H9 (cell line): ENCODE measurements at places on chromosomes 4 and X. TPM values are rescaled to one million over a fixed set of nuclear protein-coding genes. Genes with fewer than 3 reads are reported as not detected.

DNA sequence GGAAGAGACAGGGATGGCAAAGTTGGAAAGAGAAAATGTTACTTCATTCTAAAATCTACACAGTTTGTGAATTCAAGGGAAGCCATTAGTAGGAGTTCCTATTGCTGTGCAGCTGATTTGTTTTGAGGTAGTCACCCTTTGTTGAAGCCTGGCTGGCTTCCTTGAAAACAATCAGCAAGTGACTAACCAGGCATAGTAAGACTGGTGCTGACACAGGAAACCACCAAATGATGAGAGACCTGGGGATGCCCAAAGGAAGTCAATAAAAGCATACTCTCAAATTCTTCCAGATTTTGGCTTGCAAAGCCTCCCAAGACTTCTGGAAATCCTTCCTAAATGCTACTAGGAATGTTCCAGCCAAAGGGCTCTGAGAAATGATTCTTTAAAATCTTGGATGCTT, 23.9 kb upstream of the PRDM8 start:
- DNase-seq = no peak
- no peak overlapping the region for H3K27ac ChIP-seq
- no peaks in the 10 kb centered on the region for H3K36me3 ChIP-seq
- H3K27me3 ChIP-seq = peaks cover 2% of the 10 kb centered on the region; the same call in 1 of the 2 replicates

- no peak for DNase-seq
- no peaks in the 10 kb centered on the region for H3K36me3 ChIP-seq
- H3K4me3 ChIP-seq = no peak overlapping the region
- no peaks in the 10 kb centered on the region for H3K4me1 ChIP-seq
Observed at GRCh38 chrX:32455704-32456103, 755.6 kb downstream of the DMD start.

GRCh38 chrX:135275973-135276372, 24.1 kb downstream of the ETDA start:
- H3K4me3 ChIP-seq = no peak overlapping the region
- H3K4me1 ChIP-seq = no peaks in the 10 kb centered on the region
- H3K27ac ChIP-seq = no peak overlapping the region
- H3K36me3 ChIP-seq = peaks cover 11% of the 10 kb centered on the region
- H3K27me3 ChIP-seq = no peaks in the 10 kb centered on the region

GRCh38 chr4:4585012-4585670, 43.3 kb upstream of the STX18 start:
- H3K4me1 ChIP-seq = no peaks in the 10 kb centered on the region; the same call in 1 of the 2 replicates
- H3K27me3 ChIP-seq = no peaks in the 10 kb centered on the region
- H3K27ac ChIP-seq = no peak overlapping the region
- no peak overlapping the region for H3K4me3 ChIP-seq

- no peaks in the 10 kb centered on the region for H3K27me3 ChIP-seq
- no peak for DNase-seq
- H3K36me3 ChIP-seq = no peaks in the 10 kb centered on the region
- H3K27ac ChIP-seq = no peak overlapping the region
Observed at GRCh38 chr4:130074096-130074495, 978.1 kb downstream of the C4orf33 start.

DNA sequence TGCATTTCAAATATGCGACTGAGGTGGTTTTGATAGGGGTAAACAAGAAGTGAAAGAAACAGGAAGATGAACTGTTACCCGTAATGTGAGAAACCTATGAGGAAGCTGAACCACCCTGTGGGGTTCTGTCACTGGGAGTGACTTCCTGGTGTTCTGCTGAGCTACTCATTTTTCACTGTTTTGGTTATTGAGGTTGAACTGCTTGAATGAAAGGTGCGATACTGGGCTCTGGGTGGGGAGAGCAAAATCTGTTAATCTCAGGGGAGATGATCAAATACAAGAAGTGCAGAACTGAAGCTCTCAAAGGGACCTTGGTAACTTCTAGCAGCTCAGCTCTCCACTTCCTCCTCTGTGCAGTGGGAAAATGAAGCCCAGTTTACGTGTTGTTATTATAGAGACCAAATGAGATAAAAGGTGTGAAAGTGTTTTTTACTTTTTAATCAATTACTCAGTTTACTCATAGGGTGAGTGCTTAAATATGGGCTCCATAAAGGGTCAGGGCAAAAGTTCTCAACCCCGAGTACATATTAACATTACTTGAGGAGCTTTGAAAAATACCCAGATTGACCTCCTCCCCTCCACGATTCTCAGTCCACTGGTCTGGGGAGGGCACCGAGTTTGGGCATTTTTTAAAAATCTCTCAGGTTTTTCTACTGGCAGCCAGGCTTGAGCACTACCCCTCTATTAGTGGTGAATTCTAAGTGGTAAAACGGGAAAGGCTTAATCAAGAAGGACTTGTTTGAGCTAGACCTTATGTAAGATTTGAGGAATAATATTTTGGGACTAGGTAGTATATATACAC, 66.7 kb downstream of the COQ2 start:
- no peak for DNase-seq
- no peak overlapping the region for H3K4me3 ChIP-seq
- H3K27me3 ChIP-seq = no peaks in the 10 kb centered on the region
- H3K27ac ChIP-seq = no peak overlapping the region
- H3K36me3 ChIP-seq = no peaks in the 10 kb centered on the region
- H3K4me1 ChIP-seq = no peaks in the 10 kb centered on the region

- no peak overlapping the region for H3K27ac ChIP-seq
- H3K4me3 ChIP-seq = no peak overlapping the region
- H3K4me1 ChIP-seq = no peaks in the 10 kb centered on the region; the same call in 1 of the 2 replicates
- no peaks in the 10 kb centered on the region; the same call in 2 of the 3 replicates for H3K36me3 ChIP-seq
- H3K27me3 ChIP-seq = no peaks in the 10 kb centered on the region
Observed at GRCh38 chr4:14117575-14118238, 490.2 kb upstream of the BOD1L1 start.

DNA sequence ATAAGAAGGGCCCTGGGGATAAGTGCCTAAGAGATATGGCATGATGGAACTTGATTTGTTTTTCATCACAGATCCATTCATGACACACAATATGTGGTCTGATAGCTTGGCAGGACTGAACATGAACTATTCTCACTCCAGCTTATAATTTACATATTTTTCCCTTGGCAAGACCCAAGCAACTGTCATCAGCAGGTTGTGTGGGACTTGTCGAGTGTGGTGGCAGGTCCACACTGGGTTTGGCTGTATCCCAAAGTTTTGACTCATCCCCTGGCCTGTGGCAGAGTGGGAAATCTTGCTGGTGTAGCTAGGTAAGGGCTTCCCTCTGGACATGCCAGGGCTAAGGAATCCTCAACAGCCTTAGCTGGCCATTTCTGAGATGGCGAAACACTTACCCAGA, 81.0 kb upstream of the STIM2 start:
- no peaks in the 10 kb centered on the region for H3K4me1 ChIP-seq
- no peak for DNase-seq
- H3K36me3 ChIP-seq = no peaks in the 10 kb centered on the region
- no peak overlapping the region for H3K4me3 ChIP-seq
- H3K27ac ChIP-seq = no peak overlapping the region
- H3K27me3 ChIP-seq = no peaks in the 10 kb centered on the region

DNA sequence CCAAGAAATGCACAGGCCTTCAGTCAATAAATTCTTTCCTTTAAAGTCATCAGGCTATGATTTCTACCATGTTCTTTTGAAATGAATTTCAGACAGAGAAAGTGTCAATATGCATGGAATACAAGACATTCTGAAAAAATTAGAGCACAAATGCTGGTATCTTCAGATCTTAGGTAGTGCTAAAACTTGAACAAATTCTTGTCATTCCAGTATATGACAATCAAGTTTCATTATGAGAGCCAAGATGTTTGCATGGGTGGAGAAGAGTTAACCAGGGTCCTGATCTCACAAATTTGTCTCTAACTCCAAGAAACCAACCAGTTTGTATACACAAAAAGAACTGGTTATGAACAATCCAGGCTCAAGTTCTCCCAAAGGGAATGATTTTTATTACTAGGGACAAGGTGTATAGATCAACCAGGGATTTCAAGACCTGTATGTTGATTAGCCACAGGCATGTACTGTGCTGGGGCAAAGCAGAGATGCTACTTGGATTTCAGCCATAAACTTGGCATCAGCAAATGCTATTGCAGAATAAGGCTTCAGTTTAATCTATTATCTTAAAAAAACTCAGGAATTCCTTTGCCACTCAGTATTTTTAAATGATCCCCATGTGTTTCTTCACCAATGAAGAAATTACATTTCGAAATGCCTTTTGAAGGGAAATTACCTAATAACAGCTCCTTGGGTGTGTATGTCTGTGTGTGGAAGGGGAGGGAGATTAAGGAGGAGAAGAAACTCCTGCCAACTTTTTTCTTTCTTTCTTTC, 69.7 kb downstream of the FANCB start:
- H3K27me3 ChIP-seq = no peaks in the 10 kb centered on the region
- no peak overlapping the region for H3K27ac ChIP-seq
- no peak overlapping the region for H3K4me3 ChIP-seq
- DNase-seq = no peak
- peaks cover 16% of the 10 kb centered on the region for H3K36me3 ChIP-seq

- H3K36me3 ChIP-seq = no peaks in the 10 kb centered on the region; the same call in none of the 2 replicates
- no peak overlapping the region for H3K4me3 ChIP-seq
- H3K4me1 ChIP-seq = no peaks in the 10 kb centered on the region
Observed at GRCh38 chrX:20317873-20318272, 51.2 kb upstream of the RPS6KA3 start.

DNA sequence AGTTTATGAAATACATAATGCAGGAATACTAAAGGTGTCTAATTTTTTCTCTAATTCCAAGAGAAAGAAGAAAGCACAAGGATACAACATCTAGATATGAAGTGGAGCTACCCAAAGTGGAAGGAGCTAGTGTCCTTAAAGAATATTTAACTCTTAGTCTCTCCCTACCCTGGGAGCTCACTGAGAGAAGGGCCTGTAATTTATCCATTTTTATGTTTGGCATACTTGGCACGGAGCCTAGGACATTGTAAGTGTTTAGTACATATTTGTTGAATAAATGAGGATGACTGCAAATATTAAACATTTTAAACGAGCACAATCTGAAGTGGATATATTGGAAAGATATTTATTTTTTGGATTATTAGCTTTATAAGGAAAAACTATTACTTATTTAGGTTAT, 674.8 kb downstream of the IQCM start:
- no peaks in the 10 kb centered on the region for H3K27me3 ChIP-seq
- no peak overlapping the region for H3K27ac ChIP-seq
- no peak for DNase-seq

DNA sequence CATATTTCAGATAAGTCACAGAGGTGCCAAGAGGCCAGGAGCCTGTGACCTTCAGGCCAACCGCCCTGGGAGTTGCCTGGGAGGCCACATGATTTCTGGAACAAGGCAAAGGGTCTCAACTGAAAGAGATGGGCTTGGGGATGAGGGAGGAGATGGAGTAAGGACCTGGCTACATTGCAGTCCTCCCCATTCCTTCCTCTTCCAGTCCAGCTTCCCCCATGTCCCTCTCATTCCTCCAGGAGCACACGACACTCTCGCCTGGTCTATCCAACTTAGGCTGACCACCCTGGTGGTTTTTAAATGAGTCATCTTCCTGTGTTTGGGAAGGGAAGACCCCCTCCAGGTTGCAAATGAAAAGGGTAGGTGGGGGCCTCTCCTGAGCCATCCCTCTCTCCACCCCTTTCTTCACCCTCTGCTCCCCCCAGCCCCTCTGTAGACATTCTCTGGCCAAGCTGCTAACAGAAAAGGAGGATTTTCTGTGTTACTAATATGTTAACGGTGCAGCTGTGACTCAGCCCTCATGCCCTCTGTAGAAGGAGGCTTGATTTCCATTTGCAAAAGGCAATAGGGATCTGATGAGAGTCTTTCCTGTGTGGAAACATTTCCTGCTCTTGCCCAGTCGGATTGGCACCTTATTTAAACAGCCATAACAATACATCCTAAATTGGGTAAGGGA, 79.2 kb downstream of the RTL5 start:
- DNase-seq = peak; percentile 68
- H3K27me3 ChIP-seq = no peaks in the 10 kb centered on the region
- H3K27ac ChIP-seq = peak overlapping the region; percentile 90
- H3K36me3 ChIP-seq = peaks cover 11% of the 10 kb centered on the region; the same call in 1 of the 2 replicates
- H3K4me3 ChIP-seq = no peak overlapping the region
- H3K4me1 ChIP-seq = peaks cover 6% of the 10 kb centered on the region; the same call in 1 of the 2 replicates

GRCh38 chr4:136516371-136516770, 1015.9 kb downstream of the PCDH18 start:
- no peak overlapping the region for H3K4me3 ChIP-seq
- H3K4me1 ChIP-seq = no peaks in the 10 kb centered on the region
- H3K27ac ChIP-seq = no peak overlapping the region
- DNase-seq = no peak
- no peaks in the 10 kb centered on the region for H3K27me3 ChIP-seq

TMEM128 gene
- total RNA-seq = 19.8 and 21.5 TPM in 2 replicates

C4orf36 gene
- total RNA-seq = 1.8 and 2.2 TPM in 2 replicates

EVC2 gene
- total RNA-seq = 7.1 and 7.8 TPM in 2 replicates

UGT2B28 gene
- total RNA-seq = not detected in 2 replicates

TMEM129 gene
- total RNA-seq = 27.3 and 30.4 TPM in 2 replicates

MAGEA6 gene
- not detected in 2 replicates for total RNA-seq

RAB33B gene
- total RNA-seq = 7.5 and 7.7 TPM in 2 replicates

TLR3 gene
- total RNA-seq = 0.92 and 0.97 TPM in 2 replicates

CENPI gene
- total RNA-seq = 19.4 and 20.0 TPM in 2 replicates
